HEK293T (cell line): ENCODE measurements at places on chromosomes 3 and 15.

DNA sequence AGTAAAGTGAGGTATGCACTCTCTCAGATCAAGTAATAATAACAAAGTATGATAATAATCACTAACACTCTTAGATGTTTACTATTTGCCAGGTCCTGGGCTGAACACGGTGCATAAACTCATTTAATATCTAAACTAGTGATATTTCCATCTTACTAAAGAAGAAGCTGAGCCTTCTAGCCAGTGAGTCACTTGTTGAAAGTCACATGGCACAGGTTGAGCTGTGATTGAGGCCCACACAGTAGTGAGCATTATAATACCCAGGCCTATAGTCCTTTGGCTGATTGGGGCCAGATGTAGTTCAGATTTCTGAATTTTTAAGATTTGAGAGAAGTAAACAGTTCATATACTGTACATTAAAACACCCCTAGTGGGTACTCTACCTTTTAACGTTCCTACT, 93.2 kb upstream of the CCDC80 start:
- no peak for DNase-seq

- DNase-seq = no peak
Observed at GRCh38 chr15:57947781-57948180, 117.7 kb downstream of the ALDH1A2 start.

DNA sequence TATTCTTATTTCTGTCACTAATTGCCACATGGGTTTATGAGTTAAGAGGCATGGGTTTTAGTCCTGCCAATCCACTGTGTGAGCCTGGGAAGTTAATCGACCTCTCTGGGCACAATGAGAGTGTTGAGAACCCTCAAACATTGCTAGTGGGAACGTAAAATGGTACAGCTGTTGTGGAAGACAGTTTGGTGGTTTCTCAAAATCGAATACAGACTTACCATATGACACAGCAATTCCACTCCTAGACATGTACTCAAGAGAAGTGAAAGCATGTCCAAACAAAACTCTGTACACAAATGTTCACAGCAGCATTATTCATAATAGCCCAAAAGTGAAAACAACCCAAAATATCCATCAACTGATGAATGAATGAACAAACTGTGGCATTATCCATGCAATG, 5.7 kb upstream of the GNB5 start:
- no peak for DNase-seq

DNA sequence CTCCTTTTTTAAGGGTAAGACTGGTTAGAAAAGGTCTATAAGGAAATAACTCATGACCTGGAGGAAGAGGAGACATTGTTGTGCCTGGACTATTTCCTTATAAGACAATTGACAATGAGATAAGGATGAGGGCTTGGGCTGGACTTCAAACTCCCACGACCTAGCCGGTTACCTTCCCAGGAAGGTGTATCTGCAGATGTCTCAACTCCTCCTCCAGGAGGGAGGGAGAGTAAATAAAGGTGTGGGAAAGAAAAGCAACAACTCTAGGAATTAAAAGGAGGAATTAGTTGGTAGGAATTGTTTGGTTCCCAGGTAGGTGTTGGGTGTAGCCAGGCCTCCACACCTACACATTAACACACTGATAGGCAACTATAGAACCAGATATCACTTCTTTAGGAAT, 97.8 kb upstream of the TBL1XR1 start:
- no peak for DNase-seq

- no peak for DNase-seq
Observed at GRCh38 chr15:81889485-81889881, 156.3 kb downstream of the MEX3B start.

GRCh38 chr15:78681281-78682003, 40.4 kb upstream of the CHRNB4 start:
- DNase-seq = no peak

- DNase-seq = no peak
Observed at GRCh38 chr3:16377196-16377595, 112.2 kb downstream of the OXNAD1 start.

DNA sequence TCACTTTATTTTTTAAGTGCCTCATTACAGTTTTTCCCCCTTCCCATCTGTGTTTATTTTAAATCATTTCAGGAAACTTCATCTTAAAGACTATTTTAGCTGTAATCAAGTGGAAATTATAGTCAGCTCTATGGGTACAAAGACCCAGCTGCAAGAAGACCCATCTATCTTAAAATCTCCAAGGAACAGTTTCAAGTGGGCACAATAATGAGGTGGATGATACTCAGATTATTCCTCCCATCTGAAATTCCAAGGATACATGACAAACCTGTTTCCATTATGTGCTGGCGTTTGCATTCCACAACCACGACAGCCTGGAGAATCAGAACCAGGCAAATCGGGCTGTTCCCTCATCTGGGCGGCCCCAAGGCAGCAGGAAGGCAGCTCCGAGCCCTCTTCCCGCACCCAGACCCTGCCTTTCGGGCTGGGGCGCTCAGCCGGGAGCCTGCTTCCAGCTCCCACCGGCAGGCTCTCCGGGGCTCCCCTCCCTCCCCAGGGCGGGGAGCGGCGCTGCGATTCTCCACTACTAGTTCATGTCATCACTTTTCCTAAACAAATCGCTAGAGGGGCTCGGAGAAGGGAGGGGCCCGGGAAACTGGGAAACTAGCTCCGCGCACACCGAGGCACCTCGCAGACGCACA, at the start of gene MGLL:
TSS of gene MGLL (minus strand) at position 475 of the 641 bp plus-strand sequence. CDS start at position 278, 197 bp downstream.
- peak; percentile 40 for DNase-seq

- DNase-seq = no peak
Observed at GRCh38 chr3:176431038-176431418, 766.3 kb downstream of the TBL1XR1 start.

GRCh38 chr3:127441764-127442163, 148.8 kb downstream of the TPRA1 start:
- no peak for DNase-seq

DNA sequence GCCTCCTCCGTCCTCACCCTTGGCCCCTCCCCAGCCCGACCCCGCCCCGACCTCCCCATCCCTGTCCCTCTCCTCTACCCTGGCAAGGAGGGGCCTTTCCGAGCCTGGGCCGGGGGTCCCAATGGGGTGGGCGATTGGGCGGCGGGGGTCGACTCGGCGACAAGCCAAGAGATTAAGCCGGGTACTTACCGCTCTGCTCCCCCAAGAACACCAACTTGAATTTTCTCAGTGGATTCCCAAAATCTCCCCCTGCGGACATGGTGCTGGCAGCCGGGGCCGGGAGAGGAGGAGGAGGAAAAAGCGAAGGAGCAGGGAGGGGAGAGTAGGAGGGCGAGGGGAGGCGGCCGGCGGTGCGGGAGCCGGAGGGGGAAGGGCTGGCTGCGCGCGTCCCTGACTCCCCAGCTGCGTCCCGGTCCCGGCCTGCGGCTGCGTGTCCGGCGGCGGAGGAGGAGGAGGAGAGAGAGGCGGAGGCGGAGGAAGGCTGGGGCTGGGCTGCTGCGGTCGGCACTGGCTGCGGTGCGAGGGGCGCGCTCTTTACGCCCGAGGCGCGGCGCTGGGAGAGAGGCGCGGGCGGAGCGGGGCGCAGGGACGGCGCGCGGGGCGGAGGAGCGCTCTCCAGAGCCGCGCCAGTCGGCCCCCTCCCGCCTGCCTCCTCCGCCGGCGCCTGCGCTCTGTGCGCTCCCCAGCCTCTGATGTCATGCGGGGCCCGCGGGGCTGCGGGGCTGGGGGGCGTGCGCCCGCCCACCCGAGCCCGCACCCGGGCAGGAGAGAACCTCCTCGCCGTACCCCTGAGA, at the start of gene RAB6B:
TSS of gene RAB6B (minus strand) at position 675 of the 794 bp plus-strand sequence. CDS start at position 259, 416 bp downstream.
- DNase-seq = peak; percentile 86
